ENCODE measurements at places on chromosomes 4 and X.

- no peaks in the 10 kb centered on the region for H3K36me3 ChIP-seq
- no peak for DNase-seq
- H3K4me3 ChIP-seq: peak overlapping the region; percentile 97
- H3K27me3 ChIP-seq: no peaks in the 10 kb centered on the region
- peak overlapping the region; percentile 93 for H3K27ac ChIP-seq
- H3K4me1 ChIP-seq: peaks cover 5% of the 10 kb centered on the region
Measured at GRCh38 chrX:40734971-40735324, 394 bp downstream of the MED14 start.

DNA sequence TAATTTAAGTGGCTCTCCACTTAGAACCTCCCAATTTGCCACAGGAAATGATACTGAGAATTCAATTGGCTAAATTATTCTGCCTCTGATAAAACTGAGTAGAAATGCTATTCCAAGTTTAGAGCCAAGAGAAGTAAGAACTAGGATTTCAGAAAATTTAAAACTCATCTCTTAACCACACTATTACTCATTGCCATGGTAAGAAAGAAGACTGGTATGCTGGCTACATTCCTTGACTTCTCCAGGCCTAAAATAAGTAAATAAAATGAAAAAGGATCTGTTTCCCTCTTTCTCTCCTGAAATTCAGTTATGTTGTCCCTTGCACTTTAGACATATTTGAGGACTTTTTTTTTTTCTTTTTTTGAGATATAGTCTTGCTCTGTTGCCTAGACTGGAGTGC, 23.3 kb downstream of the ZNF280C start:
- no peak for DNase-seq
- H3K27me3 ChIP-seq: no peaks in the 10 kb centered on the region
- H3K4me1 ChIP-seq: no peaks in the 10 kb centered on the region
- no peak overlapping the region for H3K4me3 ChIP-seq
- H3K36me3 ChIP-seq: no peaks in the 10 kb centered on the region
- H3K27ac ChIP-seq: no peak overlapping the region

- no peak overlapping the region for H3K4me3 ChIP-seq
- no peaks in the 10 kb centered on the region for H3K36me3 ChIP-seq
- no peak overlapping the region for H3K27ac ChIP-seq
- H3K27me3 ChIP-seq: no peaks in the 10 kb centered on the region
- no peak for DNase-seq
- H3K4me1 ChIP-seq: no peaks in the 10 kb centered on the region
Measured at GRCh38 chr4:110025718-110026117, 113.0 kb downstream of the EGF start.

DNA sequence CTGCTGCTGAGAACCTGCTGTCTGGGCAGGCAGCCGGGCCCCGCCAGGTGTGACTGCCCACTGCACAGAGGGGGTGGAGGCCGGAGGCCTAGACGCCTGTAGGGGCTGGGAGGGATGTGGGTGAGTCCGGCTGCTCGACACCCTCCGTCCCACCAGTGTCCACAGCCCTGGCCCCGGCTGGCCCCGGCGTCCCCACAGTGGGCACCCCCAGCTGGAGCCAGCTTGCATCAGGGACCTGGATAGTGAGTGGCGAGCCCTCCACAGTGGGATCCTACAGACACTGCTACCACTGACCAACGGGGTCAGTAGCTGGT, 34.7 kb upstream of the SPON2 start:
- H3K4me3 ChIP-seq: no peak overlapping the region
- H3K27ac ChIP-seq: no peak overlapping the region
- H3K4me1 ChIP-seq: peaks cover 16% of the 10 kb centered on the region
- H3K36me3 ChIP-seq: peaks cover 17% of the 10 kb centered on the region

- H3K4me3 ChIP-seq: no peak overlapping the region
- H3K27me3 ChIP-seq: no peaks in the 10 kb centered on the region
- no peaks in the 10 kb centered on the region for H3K36me3 ChIP-seq
- peak overlapping the region; percentile 69 for H3K27ac ChIP-seq
- peak; percentile 11 for DNase-seq
- H3K4me1 ChIP-seq: no peaks in the 10 kb centered on the region
Measured at GRCh38 chrX:111868726-111869638, 7.0 kb upstream of the TRPC5OS start.

- H3K27ac ChIP-seq: no peak overlapping the region
- no peak for DNase-seq
Measured at GRCh38 chr4:19187691-19188090, 1064.0 kb upstream of the SLIT2 start.

DNA sequence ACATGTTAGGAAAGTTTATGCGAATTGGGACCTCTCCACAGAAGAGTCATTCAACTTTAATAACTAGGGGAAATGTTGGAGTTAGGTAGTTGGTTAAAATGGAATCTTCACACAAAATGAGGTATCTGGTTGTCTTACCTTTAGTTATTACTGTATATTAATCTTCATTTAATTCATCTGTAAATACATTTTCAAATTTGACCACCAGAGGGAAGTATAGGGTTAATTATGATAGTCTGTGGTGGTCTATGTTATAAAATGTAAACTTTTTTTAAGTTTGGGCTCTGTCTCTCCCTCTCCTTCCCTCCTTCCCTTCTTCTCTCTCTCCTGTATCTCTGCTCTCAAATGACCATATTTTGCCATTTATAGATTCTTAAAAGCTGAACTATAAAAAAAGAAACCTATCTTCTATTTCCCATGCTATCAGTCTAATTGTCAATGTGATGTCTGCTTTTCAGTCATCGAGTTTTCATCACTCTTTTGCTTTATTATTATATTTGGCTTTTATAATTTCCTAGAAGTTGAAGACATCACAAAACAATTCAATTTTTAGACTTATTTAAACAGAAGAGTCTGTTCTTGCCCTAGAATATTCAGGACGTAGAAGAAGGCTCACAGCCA, 49.8 kb downstream of the TMEM144 start:
- H3K4me3 ChIP-seq: no peak overlapping the region
- peaks cover 4% of the 10 kb centered on the region for H3K4me1 ChIP-seq
- peak; percentile 9 for DNase-seq
- no peak overlapping the region for H3K27ac ChIP-seq

GRCh38 chr4:87738483-87738882, 60.9 kb upstream of the IBSP start:
- H3K27me3 ChIP-seq: peaks cover 3% of the 10 kb centered on the region
- H3K36me3 ChIP-seq: no peaks in the 10 kb centered on the region
- H3K4me1 ChIP-seq: no peaks in the 10 kb centered on the region
- no peak overlapping the region for H3K27ac ChIP-seq

GRCh38 chrX:63402106-63402505, 51.0 kb upstream of the SPIN4 start:
- DNase-seq: no peak
- no peak overlapping the region for H3K4me3 ChIP-seq
- H3K27me3 ChIP-seq: no peaks in the 10 kb centered on the region
- no peak overlapping the region for H3K27ac ChIP-seq
- no peaks in the 10 kb centered on the region for H3K36me3 ChIP-seq
- H3K4me1 ChIP-seq: no peaks in the 10 kb centered on the region

- no peak overlapping the region for H3K4me3 ChIP-seq
- no peaks in the 10 kb centered on the region for H3K4me1 ChIP-seq
- no peak for DNase-seq
- no peaks in the 10 kb centered on the region for H3K36me3 ChIP-seq
Measured at GRCh38 chr4:83677656-83678055, 141.7 kb downstream of the GPAT3 start.

DNA sequence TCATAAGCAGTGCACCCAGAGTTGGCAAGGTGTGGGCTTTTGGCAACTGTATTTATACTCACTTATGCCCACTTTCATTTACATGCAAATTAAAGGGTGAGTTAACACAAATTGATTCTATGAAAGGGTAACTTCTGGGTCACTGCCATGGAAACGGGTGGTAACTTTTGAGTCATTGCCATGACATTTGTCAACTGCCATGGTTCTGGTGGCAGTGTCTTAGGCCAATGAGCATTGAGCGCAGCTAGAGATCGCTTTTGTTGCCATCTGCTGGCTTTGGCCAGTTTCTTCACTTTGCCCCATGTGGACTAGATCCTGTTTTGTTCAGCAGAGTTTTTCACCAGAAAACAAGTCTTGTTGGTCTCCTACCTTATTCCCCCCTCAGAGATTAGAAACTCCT, 170.8 kb upstream of the NUDT6 start:
- no peak for DNase-seq
- no peaks in the 10 kb centered on the region for H3K27me3 ChIP-seq
- no peak overlapping the region for H3K27ac ChIP-seq
- H3K4me1 ChIP-seq: no peaks in the 10 kb centered on the region
- H3K4me3 ChIP-seq: no peak overlapping the region

GRCh38 chr4:149370785-149371420, 444.7 kb downstream of the IQCM start:
- H3K27ac ChIP-seq: no peak overlapping the region
- H3K4me3 ChIP-seq: no peak overlapping the region
- no peaks in the 10 kb centered on the region for H3K27me3 ChIP-seq
- H3K4me1 ChIP-seq: no peaks in the 10 kb centered on the region

- H3K27ac ChIP-seq: no peak within 1 kb of the TSS
- no peaks in the 10 kb centered on the region for H3K27me3 ChIP-seq
- H3K36me3 ChIP-seq: no peaks in the 10 kb centered on the region
- H3K4me1 ChIP-seq: no peaks in the 10 kb centered on the region
- no peak within 1 kb of the TSS for H3K4me3 ChIP-seq
Measured at GRCh38 chrX:54798137-54798536, at the start of gene ITIH6. ITIH6 (minus strand) TSS chrX:54798255; CDS start chrX:54798210, 45 bp downstream.

DNA sequence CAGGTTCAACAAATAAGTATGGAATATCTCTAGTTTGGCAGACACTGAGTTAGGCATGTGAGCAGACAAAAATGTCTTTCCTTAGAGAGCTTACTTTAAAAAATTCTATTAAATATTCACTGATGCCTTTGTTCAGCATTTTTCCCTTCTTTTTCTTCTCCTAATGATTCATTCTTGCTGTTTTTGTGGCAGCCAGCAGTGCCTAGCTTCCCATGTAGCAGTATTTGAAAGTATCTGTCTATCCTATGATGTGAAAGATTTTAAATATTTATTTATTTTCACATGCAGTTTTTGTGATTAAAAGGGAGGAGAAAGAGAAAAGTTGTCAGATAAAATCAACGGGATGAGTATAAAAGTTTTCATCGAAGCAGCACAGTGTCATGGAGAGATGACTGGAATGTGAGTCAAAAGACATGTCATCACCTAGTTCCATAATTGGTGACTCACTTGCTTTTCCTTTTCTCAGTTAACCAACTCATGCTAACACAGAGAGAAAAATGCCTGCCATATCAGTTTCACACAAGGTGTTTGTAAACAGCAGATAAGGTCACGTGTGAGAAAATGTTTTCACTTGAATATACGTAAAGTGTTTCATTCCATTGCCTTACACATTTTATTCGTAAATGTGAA, 69.8 kb downstream of the BMPR1B start:
- DNase-seq: no peak
- no peak overlapping the region for H3K4me3 ChIP-seq
- no peak overlapping the region for H3K27ac ChIP-seq
- peaks cover 24% of the 10 kb centered on the region for H3K4me1 ChIP-seq
- H3K27me3 ChIP-seq: no peaks in the 10 kb centered on the region

DNA sequence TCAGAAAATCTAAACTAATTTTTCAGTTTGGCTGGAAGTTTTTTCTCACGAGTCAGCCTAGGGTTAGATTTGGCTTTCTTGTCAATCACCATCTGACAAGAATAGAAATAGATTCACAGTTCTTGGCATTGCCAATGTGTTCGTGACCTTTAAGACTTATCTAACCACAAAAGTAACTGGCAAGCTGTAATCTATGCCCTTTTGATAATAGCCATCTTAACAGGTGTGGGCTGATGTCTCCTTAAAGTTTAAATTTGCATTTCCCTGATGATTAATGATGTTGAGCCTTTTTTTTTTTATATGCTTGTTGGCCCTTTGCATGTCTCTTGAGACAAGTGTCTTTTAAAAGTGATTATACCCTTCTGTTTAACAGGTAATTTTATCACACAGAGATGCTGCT, 460.3 kb upstream of the PRKX start:
- DNase-seq: no peak
- no peaks in the 10 kb centered on the region for H3K4me1 ChIP-seq
- H3K27ac ChIP-seq: no peak overlapping the region
- H3K36me3 ChIP-seq: no peaks in the 10 kb centered on the region
- H3K4me3 ChIP-seq: no peak overlapping the region

GRCh38 chr4:40299811-40300292, 35.3 kb upstream of the CHRNA9 start:
- H3K36me3 ChIP-seq: no peaks in the 10 kb centered on the region
- H3K27me3 ChIP-seq: no peaks in the 10 kb centered on the region
- H3K4me3 ChIP-seq: no peak overlapping the region
- no peak for DNase-seq

DNA sequence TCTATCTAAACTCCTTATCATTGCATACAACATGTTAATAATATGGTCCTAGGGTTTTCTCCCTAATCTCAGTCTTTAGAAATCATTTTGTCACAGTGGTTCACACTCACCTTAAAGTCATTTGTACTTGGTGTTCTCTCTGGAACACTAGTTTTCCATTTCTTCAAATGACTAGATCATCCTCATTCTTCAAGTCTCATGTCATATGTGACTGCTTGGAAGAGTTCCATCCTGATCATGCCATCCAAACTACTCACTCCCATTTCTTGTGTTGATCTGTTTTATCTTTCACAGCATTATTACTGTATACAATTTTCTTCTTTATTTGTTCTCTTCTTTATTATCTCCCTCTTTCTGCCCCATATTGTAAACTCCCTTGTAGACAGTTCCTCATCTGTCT, 66.5 kb downstream of the HTR2C start:
- H3K4me3 ChIP-seq: no peak overlapping the region
- no peaks in the 10 kb centered on the region for H3K36me3 ChIP-seq
- DNase-seq: no peak
- no peak overlapping the region for H3K27ac ChIP-seq
- H3K4me1 ChIP-seq: no peaks in the 10 kb centered on the region

DNA sequence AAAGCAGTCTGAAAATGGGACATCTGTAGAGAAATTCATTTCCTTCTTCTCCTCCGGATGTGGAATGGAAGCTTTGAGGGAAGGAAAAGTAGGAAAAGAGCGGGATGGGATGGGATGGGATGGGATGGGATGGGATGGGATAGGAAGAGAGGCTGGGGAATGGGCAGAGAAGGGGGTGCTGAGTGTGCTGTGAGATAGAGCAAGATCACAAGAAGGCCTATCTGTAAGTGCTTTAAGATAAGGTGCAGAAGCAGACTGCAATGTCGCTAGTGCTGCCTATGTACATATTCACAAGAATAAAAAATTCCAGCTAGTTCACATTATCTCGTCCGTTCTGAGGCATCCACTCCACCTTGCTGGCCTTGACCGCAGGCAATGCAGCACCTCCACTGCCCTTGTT, 86.2 kb downstream of the IRF2 start:
- peaks cover 2% of the 10 kb centered on the region for H3K36me3 ChIP-seq
- no peaks in the 10 kb centered on the region for H3K27me3 ChIP-seq
- H3K4me1 ChIP-seq: peaks cover 40% of the 10 kb centered on the region
- no peak overlapping the region for H3K27ac ChIP-seq
- no peak overlapping the region for H3K4me3 ChIP-seq
- no peak for DNase-seq

GRCh38 chrX:140815868-140816267, 106.3 kb downstream of the LINC00632 start:
- no peak overlapping the region for H3K27ac ChIP-seq
- H3K4me1 ChIP-seq: no peaks in the 10 kb centered on the region
- H3K36me3 ChIP-seq: no peaks in the 10 kb centered on the region
- DNase-seq: no peak

- no peak overlapping the region for H3K27ac ChIP-seq
- no peak overlapping the region for H3K4me3 ChIP-seq
- H3K36me3 ChIP-seq: no peaks in the 10 kb centered on the region
- no peaks in the 10 kb centered on the region for H3K4me1 ChIP-seq
- no peaks in the 10 kb centered on the region for H3K27me3 ChIP-seq
- DNase-seq: no peak
Measured at GRCh38 chrX:29348288-29348687, 761.0 kb downstream of the IL1RAPL1 start.
